Subcutaneous adipose tissue (tissue), 4 donors: ENCODE measurements at places on chromosomes 5 and 9. TPM values are rescaled to one million over a fixed set of nuclear protein-coding genes. Genes with fewer than 3 reads are reported as not detected.

Gene FAM163B
- not detected for total RNA-seq

Gene LCNL1
- total RNA-seq: not detected

Gene PLPPR1
- total RNA-seq: not detected

Gene SPINK9
- not detected for total RNA-seq

Gene SLC36A3
- not detected for total RNA-seq

Gene SPINK1
- total RNA-seq: not detected

Gene RLN1
- total RNA-seq: 1.5 TPM

Gene ANKRD18A
- 0.33 TPM for total RNA-seq

Gene BTNL8
- 0.34 TPM for total RNA-seq

Gene LECT2
- not detected for total RNA-seq

Gene FGFR4
- total RNA-seq: 1.1 TPM

Gene FGD3
- total RNA-seq: 4.1 TPM

Gene ACO1
- total RNA-seq: 108 TPM

Gene PLAC8L1
- total RNA-seq: not detected

Gene DOK3
- total RNA-seq: 20.6 TPM

Gene LSM11
- total RNA-seq: 3.8 TPM

Gene FOXD4L6
- total RNA-seq: not detected

Gene CEL
- total RNA-seq: 0.75 TPM

Gene TAF1L
- total RNA-seq: not detected

Gene SOHLH1
- not detected for total RNA-seq

Gene DPYSL3
- 46.0 TPM for total RNA-seq

Gene TCOF1
- 18.2 TPM for total RNA-seq

Gene PAEP
- total RNA-seq: not detected

Gene SLC46A2
- 0.22 TPM for total RNA-seq

Gene GPX8
- 5.7 TPM for total RNA-seq

Gene WNK2
- not detected for total RNA-seq

Gene PCDHA11
- not detected for total RNA-seq

Gene CDKN2B-AS1
- total RNA-seq: 6.1 TPM

Gene HMCN2
- total RNA-seq: 9.2 TPM

Gene INSL6
- total RNA-seq: not detected

Gene C7
- 75.7 TPM for total RNA-seq

Gene GLDC
- not detected for total RNA-seq

Gene TICAM2
- 2.4 TPM for total RNA-seq

Gene TMEM252
- not detected for total RNA-seq

Gene PCDHB10
- 2.4 TPM for total RNA-seq

Gene AQP3
- total RNA-seq: 2.1 TPM

Gene LCP2
- 45.8 TPM for total RNA-seq

Gene IRGM
- 0.98 TPM for total RNA-seq

Gene FCHO2
- total RNA-seq: 63.9 TPM

Gene DOCK8
- 27.5 TPM for total RNA-seq

Gene FOXD4L4
- total RNA-seq: not detected

Gene ENTPD2
- total RNA-seq: not detected

Gene RNF183
- not detected for total RNA-seq
